ENCODE measurements at places on chromosomes 12 and 14.

GRCh38 chr12:27498149-27498548 lies 25.9 kb upstream of the PPFIBP1 start:
- DNase-seq: no peak

- DNase-seq: no peak
Measured at GRCh38 chr14:69068744-69069421, 84.0 kb downstream of the DCAF5 start.

DNA sequence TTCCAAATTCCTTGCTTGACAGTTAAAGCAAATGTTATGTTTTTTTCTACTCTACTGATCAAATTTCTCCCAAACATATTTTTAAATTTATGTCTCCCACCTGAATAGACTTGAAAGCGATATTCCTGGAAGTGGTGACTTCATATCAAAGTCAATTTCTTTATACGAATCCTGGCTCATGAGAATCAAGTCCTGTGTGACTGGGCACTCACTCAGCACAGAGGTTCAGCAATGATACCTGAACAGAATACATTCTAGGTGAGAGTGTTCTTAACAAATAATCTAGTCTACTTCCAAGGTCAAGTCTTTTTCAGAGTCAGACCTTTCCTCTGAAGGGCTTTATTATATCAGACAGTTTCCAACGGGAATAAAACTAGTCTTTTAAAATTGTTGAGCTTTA lies 1070.6 kb downstream of the TRHDE start:
- no peak for DNase-seq

DNA sequence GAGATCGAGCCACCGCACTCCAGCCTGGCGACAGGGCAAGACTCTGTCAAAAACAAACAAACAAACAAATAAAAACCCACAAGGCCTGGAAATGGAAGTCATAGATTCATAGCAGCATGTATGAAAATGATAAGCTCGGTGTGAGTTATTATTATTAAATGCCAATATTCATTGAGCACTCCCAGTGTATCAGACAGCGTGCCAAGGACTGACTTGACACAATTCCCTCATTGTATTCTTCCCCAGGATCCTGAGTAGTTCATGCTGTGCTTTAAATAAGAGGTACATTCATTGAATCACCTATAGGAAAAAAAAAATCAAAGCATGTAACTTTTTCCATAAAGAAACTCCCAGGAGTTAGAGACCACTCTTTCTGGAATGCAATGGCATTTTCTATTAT lies 12.6 kb upstream of the RFLNA start:
- DNase-seq: no peak

DNA sequence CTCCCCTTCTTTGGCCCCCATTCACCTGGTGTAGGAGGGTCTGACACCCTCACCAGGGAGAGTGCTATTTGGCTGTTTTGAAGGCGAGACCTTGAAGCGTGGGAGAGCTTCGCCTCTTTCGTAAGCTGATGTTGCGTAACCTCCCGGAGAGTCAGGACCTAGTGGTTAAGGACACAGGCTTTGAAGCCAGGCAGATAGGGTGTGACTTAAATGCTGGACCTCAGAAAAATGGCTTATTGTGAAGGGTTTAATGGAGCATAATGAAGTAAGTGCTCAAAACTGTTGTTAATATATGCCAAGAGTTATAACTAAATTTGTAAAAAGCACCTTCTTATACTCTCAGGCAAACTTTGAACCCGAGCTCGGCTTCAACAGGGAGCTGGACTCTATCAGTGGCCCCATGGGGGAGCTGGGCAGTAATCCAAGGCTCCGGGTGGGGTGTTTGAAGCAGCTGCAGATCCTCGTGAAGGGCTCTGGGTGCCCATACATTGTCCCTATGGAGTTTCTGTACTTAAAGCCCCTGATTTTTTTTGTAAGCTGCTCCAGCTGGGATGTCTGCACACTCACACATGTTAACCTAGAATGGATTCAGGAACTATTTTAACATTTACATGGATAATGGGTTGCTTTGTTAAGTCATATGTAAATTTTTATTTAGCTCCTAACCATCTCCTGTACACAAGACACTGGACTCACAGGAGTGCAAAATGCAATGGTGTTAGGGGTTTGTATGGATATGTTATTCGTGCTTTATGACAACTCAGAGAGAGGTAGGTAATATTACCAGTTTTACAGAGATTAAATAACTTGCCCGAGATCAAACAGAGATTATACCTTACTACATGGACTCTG lies 26.0 kb downstream of the PPFIBP1 start:
- no peak for DNase-seq

GRCh38 chr12:117718559-117718958 lies 250.2 kb downstream of the KSR2 start:
- no peak for DNase-seq

DNA sequence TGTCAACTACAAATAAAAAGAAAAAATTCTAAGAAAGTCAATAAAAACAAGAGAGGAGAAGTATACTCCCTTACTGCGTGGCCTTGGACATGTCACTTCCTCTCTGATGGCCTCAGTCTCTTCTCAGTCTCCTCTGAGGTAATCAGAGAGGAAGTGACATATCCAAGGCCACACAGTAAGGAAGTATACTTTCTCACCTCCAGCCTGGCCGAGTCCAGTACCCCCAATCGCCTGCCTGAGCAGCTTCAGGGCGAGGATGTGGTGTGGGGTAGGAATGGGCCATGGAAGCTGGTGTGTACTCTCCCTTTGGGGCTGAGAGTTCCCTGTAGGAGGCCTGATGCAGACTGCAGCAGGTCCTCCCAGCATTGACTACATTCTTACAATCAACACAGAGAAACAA lies 15.8 kb downstream of the VDR start:
- peak; percentile 57 for DNase-seq

DNA sequence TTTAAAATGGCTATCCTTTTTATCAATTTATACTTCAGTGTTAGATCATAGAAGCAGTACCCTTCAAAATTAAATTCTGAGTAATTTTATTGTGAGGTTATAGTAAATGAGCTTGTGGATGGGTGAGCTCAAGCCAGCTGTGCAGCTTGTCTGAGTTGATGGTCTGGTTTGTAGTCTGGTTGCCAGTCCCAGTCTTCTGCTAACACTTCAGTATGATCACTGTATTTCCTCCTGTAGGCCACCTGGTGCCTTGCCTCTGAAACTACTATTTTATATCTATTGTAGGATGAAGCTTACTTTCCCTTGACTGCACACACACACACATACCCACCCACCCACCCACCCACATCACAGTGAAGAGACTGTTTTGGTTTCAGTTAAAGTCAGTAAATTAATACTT lies 496.4 kb downstream of the PCNX1 start:
- peak; percentile 46 for DNase-seq

DNA sequence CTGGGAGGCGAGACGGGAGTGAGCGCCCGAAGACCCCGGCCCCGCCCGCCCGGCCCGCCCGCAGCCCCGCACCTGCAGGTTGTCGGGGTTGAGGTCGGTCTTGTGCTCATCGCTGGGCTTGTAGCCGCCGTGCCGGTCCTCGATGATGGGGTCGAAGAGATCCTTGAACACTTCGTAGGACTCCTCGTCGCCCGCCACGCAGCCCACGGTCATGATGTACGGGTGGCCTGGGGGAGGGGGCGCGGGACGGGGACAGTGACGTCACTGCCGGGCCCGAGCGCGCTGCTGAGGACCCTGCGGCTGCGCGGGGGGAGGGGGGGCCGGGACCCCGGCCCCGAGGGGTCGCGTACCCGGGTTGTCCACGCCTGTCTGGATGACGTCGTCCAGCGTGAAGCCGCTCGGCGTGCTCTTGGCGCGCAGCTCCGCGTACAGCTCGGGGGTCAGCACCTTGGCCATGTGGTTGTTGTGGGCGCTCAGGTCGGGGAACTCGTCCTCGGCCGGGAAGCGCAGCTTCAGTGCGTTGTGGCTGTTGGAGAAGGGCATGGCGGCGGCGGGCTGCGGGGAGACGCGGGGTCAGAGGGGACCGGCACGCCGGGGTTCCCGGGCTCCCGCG lies 573 bp downstream of the CKB start:
- no peak for DNase-seq

DNA sequence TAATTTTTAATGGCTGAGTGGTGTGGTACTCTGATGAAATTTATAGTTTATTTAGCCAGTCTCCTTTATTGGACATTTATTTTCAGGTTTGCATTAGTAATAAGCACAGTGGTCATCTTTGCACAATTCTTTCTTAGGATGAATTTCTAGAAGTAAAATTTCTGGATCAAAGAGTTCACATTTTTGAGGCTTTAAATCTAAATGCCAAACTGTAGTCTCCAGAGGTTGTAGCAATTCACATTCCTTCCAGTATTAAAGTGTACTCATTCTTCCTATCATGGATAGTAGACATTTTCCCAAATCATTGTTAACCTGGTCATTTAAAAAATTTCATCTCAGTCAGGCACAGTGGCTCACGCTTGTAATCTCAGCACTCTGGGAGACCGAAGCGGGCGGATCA lies 24.8 kb downstream of the SLC39A9 start:
- DNase-seq: no peak

DNA sequence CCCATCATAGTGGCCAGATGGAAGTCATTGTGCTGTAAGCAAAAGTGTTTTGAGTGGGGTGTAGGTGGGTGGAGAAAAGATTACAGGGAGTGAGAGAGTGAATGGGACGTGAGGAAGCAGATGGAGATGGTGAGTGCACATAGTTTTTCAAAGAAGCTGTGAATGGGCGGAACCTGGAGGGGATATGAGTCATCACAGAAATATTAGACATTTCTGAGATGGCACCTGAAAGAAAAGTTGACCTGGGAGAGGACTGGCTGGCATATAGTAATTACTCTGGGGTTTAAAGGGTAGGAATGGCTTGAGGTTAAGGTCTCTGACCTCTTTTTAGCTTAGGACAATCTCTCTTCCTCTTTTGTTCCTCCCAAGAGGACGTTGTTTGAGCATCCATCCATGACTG lies 50.5 kb downstream of the ANO4 start:
- DNase-seq: no peak

- no peak for DNase-seq
Measured at GRCh38 chr14:33963892-33964291, 13.0 kb upstream of the EGLN3 start.

- DNase-seq: no peak
Measured at GRCh38 chr12:50404307-50404706, 3.6 kb downstream of the LARP4 start.

GRCh38 chr12:104291867-104292524 lies 11.5 kb upstream of the EID3 start:
- no peak for DNase-seq

DNA sequence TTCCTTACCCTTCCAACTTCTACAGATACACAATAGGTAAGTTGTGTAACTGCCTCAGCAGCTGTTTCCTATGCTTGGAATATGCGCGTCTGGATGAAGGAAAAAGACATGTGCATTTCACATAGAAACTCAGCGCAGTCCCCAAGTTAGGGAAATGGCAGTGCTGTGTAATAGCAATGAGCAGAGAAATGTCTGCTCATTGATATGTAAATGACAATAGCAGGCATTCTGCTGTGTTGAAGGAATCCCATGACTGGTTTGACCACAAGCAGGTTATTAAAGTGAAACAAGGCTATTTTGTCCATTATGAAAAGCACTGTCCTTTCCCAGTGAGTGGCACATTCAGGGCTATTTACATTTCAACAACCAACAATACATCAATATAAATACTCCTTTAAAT lies 106.6 kb downstream of the BTG1 start:
- no peak for DNase-seq

- DNase-seq: no peak
Measured at GRCh38 chr12:98280621-98281020, 234.8 kb upstream of the TMPO start.

DNA sequence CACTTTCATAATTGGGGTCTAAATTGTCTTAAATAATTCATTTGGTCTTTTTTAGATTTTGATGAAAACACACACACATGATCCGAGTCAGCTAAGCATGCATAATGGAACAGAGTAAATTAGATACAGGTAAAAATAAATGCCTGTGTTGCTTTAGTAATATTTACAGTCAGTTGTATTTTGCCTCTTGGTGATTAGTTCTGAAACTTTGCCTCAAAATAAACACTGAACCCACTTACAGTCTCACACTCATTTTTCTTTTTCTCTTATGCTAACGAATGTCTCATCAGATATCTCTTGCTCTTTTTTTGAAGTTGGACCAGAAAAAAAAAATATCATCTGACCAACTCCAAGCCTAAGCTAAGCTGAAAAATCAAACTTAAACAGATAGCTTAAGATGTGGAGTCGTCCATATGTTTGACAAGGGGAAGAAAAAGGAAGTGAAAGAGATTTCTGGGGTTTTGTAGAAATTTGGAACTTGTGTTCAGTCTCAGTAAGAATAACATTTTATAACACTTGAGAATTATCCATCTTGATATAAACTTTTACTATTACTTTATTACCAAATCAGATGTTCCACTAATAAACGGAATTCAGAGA lies 592.5 kb downstream of the RPL10L start:
- no peak for DNase-seq

DNA sequence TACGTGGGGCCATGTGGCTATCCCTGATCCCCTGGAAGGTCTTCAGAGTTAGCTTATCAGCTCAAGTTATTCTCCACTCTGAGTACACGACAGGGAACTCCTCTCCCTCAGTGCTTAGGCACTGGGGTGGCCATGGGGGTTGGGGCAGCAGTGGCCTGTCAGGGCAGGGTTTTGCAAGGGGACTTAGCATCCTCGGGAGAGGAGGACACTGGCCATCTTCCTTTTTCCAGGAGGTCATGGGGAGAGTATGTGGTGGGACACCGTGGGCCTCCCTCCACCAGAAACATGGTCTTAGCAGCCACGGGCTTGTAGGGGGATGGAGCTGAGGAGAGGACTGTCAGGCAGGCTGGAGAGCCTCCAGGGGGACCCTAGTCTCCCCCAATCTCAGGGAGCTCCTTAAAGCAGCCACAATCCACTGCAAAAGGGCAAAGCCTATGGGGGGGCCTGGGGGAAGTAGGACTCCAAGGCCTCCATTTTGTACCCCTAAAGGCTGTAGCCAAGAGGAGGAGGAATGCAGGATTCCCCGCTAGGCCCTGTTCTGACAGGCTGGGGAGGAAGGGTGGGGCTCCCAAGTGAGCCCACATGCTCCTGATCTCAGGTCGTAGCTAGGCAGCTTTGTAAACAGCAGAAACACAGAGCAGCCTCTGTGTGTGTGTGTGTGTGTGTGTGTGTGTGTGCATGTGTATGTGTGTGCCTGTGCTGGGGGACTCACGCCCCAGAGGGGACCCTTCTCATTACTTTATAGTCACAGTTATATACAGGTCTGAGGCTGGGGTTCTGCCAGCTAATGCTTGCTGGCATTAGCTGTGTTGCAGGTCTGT lies 36.6 kb downstream of the KRT80 start:
- peak; percentile 83 for DNase-seq

- no peak for DNase-seq
Measured at GRCh38 chr12:29960122-29960521, 176.4 kb upstream of the TMTC1 start.

GRCh38 chr12:124046456-124046740 lies 73.4 kb downstream of the ZNF664 start:
- no peak for DNase-seq

DNA sequence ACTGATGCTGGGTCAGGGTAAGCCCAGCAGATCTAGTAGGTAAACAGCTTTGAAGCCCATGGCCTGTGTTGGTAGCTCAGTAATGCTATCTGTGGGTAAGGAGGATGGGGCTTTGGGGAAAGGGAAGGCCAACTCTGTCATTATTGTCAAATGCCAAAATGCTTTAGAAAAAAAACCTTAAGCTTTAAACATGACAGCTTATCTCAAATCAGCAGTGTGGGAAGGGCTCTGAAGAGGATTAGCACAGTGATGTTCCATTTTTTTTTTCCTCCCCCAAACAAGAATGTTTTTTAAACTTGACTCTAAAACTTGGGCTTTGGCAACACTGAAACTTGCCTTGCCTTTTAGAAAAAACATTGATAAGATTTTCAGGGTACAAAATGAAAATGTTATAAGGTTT lies 11.7 kb downstream of the DAAM1 start:
- DNase-seq: no peak
